ENCODE measurements at places on chromosomes 4 and X.

GRCh38 chr4:108372681-108373080, 203.9 kb upstream of the LEF1 start:
- no peak for DNase-seq

DNA sequence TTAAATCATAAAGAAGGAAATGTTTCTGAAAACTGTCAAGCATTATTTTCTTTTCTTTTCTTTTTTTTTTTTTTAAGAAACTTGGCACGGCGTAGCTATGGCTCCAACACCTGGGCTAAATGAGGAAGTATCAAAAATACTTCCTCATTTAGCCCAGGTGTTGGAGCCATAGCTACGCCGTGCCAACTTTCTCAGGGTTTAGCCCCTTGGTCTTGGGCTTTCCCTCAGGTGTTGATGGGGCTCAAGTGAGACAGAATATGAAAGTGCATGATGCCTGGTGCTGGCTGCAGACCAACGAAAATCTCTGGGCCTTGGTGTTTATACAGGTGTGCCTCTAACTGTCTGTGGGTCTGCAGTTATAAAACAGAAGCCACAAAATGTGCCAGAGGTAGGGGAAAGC, 132.7 kb downstream of the ARHGAP24 start:
- DNase-seq = no peak

- no peak for DNase-seq
Observed at GRCh38 chrX:110108381-110108821, 105.5 kb downstream of the TMEM164 start.

- no peak for DNase-seq
Observed at GRCh38 chr4:100569196-100569595, 51.4 kb upstream of the EMCN start.

DNA sequence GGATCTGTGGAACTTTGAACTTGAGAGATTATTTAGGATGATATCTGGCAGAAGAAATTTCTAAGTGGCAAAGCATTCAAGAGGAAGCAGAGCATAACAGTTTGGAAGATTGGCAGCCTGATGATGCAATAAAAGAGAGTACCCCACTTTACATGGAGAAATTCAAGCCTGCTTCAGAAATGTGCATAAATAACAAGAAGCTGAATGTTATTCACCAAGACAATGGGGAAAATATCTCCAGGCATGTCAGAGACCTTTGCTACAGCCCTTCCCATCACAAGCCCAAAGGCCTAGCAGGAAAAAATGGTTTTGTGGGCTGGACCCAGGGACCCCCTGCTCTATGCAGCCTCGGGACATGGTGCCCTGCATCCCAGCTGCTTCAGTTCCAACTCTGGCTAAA, 420.8 kb downstream of the DTHD1 start:
- DNase-seq = no peak

GRCh38 chrX:54419559-54420302, 20.5 kb upstream of the TSR2 start:
- no peak for DNase-seq

DNA sequence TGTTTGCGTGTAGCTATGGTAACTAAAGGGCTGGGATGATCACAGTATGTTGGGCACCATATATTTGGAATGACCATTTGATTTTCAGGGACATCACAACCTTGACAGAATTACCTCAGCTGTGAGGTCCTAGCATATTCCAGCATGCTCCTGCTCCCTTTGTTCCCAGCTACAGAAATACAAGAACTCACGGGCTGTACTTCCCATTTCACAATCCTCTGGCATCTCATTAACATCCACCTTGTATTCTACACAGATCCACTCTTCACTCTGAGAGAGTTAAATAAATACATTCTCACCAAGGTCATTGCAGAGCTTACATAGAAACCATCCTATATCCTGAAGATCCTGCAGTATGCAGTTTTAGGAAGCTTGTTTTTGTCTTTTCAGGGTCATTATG, 169.7 kb downstream of the FRMPD4 start:
- no peak for DNase-seq

- DNase-seq = peak; percentile 64
Observed at GRCh38 chr4:8228319-8229250, 29.5 kb downstream of the SH3TC1 start.

GRCh38 chrX:47584714-47585113, 2.5 kb downstream of the TIMP1 start:
- no peak for DNase-seq

DNA sequence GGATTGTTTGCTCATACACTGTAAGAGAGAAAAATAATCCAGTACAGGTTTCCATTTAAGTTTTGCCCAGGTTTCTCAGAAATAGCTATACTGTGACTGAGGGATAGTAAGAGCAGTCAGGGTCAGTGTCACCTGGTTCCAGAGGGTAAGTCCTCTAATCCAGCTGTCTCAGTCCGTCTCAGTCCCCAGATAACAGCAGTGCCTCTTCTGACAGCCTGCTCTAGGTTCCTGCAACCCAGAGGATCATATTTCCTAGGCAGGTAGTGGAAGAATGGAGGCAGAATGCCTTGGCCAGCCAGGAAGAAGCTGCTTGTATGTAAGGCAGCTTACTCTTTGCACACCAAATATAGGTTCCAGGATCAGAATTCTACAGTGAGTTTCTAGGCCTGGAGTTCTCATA, 22.6 kb upstream of the GNRHR start:
- DNase-seq = no peak

DNA sequence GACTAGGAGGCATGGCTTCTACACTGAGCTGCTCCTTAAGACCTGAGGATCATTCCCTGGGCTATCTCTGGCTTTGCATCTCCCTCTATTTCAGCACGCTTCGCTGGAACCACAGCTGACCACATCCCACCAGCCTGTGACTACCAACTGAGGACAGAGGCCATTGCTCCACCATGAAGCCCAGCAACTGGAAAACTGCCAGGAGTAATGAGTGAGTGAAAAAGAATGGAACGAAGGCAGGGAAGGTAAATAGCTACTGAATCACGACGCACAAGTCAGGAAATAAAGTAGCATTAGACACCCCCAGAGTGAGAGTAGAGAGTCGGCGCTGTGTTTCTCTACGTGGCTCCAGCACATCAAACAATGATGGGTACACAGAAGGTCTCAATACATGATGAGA, 314.7 kb downstream of the LDB2 start:
- no peak for DNase-seq

GRCh38 chr4:187470061-187470460, 525.5 kb upstream of the ZFP42 start:
- no peak for DNase-seq

GRCh38 chr4:14178421-14178820, 550.9 kb upstream of the BOD1L1 start:
- no peak for DNase-seq

DNA sequence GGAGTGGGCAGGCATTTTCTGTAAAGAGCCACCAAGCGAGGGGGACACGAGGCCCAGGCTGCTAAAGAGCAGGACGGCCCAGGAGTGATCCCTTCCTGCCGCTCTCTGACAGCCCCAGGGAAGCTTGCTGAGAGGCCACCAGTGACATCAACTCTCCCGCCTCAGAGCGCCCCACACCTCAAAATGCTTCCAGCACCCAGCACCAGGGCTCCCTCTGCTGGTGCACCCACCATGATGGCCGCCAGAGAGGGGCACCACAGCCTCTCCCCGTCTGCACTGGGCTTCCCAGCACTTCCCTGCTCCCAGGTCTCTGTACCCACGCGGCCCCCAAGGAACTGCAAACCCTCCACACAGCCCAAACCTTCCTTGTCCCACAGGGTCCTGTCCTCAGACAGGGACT, 40.4 kb downstream of the GAK start:
- no peak for DNase-seq

DNA sequence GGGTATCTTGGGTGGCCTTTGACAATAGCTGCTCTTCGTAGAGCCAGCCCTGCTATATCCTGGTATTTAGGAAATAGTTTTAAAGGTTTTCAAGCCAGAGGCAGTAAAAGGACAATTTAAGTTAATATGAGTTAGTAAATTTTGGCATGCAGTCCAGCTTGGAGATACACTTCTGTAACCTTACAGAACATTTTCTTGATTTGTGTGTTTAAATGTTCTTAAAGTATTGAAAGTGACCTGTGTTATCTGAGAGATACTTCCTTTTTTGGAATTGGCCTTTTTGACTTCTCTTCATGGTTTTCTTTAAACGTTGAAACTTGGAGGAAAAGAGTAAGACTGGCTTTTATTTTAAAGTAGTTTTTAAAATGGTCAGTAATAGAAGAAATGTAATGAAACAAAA, 25.5 kb downstream of the PDLIM5 start:
- no peak for DNase-seq

- peak; percentile 55 for DNase-seq
Observed at GRCh38 chrX:13899607-13900006, 82.7 kb upstream of the GPM6B start.

DNA sequence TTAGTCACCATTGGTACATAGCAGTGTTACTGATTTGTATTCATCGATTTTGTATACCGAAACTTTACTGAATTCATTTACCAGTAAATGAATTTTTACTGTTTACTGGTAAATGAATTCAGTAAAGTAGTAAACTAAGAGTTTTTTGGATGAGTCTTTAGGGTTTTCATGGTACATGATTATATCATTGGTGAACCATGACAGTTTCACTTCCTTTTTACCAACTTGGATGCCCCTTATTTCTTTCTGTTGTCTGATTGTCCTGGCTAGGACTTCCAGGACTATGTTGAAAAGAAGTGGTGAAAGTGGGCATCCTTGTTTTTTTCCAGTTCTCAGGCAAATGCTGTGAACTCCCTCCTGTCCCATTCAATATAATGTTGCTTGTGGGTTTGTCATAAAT, 494.9 kb downstream of the GALNTL6 start:
- no peak for DNase-seq

DNA sequence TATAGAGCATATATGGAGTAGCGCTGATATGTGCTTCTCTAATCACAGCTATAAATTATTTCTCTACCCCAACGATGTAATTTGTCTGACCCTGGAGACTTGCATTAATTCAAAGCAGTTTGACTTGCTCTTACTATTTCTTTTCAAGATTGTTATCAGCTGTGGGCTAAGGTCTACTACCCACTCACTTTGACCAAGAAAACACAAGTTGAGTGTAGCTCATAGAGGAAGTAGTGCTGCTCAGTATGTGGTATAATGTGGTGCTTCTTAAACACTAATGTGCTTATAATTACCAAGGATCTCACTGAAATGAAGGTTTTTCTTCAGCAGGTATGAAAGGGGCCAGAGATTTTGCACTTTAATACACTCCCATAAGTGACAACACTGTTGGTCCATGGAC, 70.1 kb downstream of the INPP4B start:
- DNase-seq = no peak

- peak; percentile 76 for DNase-seq
Observed at GRCh38 chrX:78321809-78322208, 5.6 kb downstream of the CYSLTR1 start.

- DNase-seq = no peak
Observed at GRCh38 chr4:108171339-108172230, 2.9 kb upstream of the LEF1 start.
